Cerebellar nuclear complex (tissue), 1 donor: ENCODE measurements at places on chromosomes 13 and 19.

DNA sequence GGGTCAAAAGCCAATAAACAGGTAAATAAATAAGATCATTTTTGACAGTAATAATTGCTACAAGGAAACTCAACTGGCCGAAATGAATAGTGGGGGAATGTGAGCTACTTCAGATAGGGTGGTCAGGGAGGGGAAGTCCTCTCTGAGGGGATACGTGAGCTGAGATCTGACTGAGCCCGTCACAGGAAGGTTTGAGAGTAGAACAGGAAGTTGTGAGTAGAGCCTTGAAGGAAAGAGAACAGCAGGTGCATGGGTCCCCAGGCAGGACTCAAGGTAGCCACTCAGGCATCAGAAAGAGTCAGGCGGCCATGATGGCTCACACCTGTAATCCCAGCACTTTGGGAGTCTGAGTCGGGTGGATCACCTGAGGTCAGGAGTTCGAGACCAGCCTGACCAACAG, 6.3 kb downstream of the IRGQ start:
- no peak for DNase-seq

DNA sequence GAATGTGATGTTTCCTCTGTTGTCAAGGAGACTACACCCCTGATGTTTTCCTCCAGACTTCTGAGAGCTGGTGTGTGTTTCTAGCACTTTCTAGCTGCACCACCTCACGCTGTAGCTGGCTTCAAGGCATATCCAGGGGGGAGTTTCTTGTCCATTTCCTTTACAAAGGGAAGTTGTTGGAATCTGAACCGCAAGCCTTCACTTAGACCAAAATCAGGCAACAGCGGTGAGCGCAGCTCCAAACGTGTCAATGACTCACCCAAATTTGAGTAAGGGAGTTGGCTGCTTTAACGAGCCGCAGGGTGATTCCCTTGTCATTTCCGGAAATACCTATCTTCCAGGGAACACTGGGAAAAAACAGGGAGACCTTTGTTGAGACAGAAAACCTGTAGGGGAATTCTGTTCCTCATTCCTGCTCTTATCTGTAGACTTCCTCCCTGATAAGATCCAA, 2.5 kb downstream of the LDLR start:
- no peak for DNase-seq

DNA sequence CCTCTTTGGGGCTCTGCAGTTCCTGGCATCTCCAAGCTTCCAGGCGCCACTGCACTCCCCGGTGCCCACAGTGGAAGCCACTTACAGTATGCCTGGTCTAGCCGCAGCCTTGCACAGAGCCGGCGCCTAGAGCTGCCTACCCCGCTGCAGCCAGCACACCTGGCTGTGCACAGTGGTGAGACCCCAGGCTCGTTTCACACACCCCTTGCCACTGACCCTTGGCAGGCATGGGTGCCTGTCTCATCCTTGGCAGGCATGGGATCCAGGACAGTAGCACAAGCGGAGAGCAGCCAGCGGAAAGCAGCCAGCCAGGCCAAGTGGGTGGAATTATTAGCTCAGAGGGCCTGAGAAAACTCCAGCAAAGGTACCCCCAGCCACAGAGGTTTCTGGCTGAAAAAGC, 86.0 kb downstream of the SERP2 start:
- DNase-seq: no peak

GRCh38 chr19:13210941-13211340, 60.7 kb downstream of the IER2 start:
- DNase-seq: no peak

- DNase-seq: no peak
Observed at GRCh38 chr13:23979361-23980159, 82.3 kb upstream of the C1QTNF9B start.

DNA sequence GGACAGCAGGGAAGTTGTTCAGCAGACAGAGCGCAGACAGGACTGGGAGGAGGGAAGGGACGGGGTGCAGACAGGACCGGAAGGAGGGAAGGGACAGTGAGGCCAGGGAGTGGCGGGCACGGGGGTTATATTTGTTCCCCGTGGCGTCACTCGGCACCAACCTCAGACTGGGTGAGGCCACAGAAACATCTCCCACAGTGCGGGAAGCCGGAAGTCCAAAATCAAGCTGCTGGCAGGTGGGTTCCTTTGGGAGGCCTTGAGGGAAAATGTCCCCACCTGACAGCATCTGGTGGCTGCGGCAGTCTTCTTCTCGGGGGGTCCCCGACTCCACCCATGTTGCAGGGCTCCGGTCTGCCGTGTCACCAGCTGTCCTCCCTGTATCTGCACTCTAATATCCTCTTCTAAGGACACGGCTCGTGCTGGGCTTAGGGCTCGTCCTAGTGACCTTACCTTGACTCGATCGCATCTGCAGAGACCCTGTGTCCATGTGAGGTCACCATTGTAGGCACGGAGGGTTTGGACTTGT, 133.0 kb downstream of the STK24 start:
- DNase-seq: no peak

GRCh38 chr19:50320596-50320995, 8.6 kb downstream of the KCNC3 start:
- DNase-seq: no peak

- DNase-seq: no peak
Observed at GRCh38 chr19:7973883-7974282, 30.4 kb upstream of the TIMM44 start.

DNA sequence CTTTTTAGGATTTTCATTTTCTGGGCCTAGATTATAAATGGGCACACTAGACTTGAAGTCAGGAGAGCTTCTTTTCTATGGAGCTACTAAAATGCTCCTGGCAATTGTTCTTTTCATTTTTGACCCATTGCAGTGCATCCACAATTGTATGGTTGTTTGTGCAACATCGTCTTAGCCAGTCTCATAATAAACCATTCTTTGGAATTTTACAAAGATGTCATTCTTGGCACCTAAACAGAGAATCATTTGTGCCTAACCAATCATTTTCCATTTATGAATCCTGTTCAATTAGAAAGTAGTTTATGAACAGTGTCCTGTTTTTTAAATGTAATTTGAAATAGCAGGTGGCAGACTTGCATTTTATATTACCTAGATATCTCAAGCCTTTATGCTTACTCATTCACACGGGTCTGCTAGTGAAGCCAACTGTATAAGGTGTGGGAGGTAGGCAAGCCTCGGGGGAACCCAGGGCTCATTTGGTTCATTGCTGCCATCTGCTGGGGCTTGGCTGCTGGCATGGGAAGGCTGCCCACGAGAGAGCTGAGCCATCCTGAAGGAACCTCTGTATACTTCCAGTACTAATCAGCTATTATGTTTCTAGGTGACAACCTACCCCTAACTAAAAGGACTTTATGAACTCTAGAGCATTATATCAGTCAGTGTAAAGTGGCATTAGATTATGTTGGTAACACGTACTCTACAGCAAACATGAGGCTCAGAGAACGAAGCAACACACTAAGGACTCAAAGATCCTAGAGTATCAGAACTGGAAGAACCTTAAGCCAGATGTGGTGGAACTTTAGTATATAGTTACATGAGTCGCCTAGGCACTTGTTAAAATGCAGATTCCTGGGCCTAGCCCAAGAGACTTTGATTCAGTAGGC, 60.0 kb downstream of the TPT1 start:
- peak; percentile 69 for DNase-seq

- no peak for DNase-seq
Observed at GRCh38 chr13:87754097-87754496, 82.9 kb downstream of the SLITRK5 start.

DNA sequence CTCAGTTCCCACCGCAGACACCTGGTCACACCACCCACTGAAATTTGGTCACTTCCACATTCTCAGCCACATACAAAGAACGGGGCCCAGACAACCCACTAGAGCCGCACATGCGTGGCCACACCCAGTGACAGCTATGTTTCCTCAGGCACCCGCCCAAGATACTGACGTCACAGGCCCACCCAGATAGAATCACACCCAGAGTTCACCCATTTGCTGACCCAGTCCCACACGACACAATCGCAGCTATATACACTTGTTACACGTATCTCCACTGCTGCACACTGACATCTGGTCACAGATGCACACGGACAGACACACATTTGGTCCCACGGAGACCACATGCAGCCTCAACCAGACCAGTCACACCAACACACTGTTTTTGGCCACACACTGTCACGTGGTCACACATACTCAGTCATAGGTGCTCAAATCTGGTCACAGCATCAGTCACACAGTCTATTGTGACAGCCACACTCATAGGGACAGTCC, 2.9 kb downstream of the NUMBL start:
- DNase-seq: no peak

DNA sequence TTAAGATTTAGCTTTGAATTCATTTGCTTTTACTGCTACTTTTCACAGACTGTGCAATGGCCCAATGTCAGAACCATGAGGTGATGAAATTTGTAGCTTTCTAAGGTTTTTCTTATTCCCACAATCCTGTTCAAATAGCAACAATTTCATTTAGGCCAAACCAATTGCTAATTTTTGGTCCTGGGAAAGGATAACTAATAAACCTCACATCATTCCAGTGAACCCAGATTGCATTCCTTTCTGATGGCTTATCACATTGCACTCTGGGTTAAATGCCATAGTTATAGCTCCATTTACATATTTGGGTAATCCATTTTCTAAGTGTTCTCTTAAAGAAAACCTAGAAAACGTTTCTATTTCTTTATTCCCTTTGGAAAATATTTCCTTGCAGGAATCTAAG, 22.9 kb upstream of the POMP start:
- no peak for DNase-seq

DNA sequence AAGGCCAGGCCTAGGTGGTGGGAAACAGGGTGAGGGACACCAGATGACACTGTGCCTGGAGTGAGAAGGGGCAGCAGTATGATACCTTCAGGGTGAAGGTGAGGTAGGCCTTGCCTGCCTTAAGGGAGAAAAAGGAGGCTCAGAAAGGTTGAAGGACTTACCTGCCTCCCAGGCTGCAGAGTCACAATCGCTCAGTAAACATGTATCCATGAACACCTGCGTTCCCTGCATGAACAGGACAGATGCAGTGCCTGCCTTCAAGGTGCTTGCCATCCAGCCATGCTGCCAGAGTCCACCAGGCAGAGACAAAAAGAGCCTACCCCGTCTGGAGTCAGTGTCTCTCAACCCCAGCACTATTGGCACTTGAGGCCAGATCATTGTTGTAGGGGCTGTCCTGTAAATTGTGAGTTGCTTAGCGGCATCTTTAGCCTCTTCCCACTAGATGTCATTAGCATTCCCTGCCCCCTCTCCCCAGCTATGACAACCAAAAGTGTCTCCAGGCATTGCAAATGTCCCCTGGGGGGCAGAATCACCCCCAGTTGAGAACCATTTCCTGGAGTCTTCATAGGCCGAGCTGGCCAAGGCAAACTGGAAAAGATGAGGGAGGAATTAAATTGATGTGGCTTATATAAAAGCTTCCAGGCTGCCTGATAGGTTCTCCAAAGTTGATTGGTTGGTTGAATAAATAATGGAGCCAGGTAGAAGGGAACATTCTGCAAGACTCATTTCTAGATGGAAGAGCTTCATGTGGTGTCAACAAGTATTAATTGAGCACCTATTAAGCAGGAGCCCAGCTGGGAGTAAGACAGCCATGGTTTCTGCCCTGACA, 1.7 kb downstream of the MAP3K10 start:
- no peak for DNase-seq

DNA sequence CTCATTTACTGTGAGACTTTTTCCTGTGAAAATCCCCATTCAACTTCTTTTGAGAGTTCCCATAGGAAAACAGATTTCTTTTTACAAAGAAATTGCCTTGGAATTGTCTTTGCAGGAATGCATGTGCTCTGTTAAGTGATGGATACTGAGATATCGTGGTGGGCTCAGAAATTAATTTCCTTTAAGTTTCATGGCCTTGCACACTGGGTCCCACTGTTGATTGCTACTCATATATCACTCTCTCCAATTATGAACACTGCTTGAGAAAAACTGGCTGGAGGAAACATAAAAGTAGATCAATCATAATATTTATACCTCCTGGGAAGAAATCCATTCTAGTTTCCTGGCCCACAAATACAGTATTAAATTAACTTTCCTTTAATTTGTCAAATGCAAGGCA, 131.3 kb downstream of the OXGR1 start:
- DNase-seq: no peak

DNA sequence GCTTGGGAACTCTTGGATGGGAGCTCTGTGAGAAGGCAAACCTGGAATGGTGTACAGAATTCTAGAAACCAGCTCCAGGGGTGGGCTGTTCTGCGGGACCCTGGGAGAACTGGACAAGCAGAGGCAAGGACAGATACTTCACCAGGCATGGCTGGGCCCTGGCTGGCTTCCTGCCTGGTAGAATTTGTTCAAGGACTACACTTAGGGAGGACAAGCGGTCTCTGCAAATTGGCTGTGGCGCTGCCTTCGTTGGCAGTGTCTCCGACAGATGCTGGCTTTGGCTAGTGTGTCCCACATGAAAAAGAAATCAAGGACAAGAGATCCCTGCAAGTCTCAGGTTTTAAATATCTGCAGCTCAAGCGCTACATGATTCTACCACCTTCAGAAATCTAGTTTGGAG, 12.4 kb downstream of the CEBPG start:
- DNase-seq: no peak

- no peak for DNase-seq
Observed at GRCh38 chr19:40466985-40467734, at the start of gene SPTBN4. TSS of gene SPTBN4 (plus strand) at chr19:40467001. CDS start at chr19:40472622, 5,621 bp downstream.

GRCh38 chr19:48556163-48556562, 4.2 kb downstream of the SULT2B1 start:
- no peak for DNase-seq

- DNase-seq: no peak
Observed at GRCh38 chr19:10523135-10523636, 5.9 kb upstream of the S1PR5 start.

- no peak for DNase-seq
Observed at GRCh38 chr19:16258440-16258903, 60.8 kb downstream of the AP1M1 start.

DNA sequence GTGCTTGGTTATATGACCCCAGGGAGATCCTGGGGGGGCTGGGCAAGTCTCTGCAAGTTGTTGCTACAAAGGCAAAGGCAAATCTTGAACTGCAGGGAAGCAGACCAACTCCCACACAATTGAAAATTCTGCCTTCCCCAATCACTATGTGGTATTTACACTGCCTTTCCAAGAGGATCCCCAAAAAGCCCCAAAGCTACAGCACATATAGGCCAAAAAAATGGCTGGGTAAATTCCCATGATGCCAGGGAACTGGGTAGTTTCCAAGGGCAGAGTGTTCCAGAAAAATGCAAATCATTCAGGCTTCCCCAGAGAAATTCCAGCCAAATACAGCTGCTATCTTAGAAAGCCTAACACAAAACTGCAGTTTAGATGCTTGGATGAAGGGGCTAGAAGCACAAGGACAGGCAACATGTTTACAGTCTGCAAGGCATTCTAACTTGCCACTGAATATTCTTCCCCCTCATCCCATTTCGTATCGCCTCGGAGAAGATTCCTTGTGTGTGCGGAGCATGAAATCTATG, 6.2 kb downstream of the FOXO1 start:
- DNase-seq: no peak

- DNase-seq: no peak
Observed at GRCh38 chr19:1018932-1019615, 1.8 kb downstream of the TMEM259 start.

- no peak for DNase-seq
Observed at GRCh38 chr19:33715462-33715861, 81.2 kb upstream of the KCTD15 start.

GRCh38 chr19:28456252-28456651, 756.7 kb downstream of the UQCRFS1 start:
- no peak for DNase-seq
